ENCODE measurements at places on chromosomes 16 and 17.

- DNase-seq = no peak
Measured at GRCh38 chr17:2338315-2338657, 985 bp downstream of the SGSM2 start.

GRCh38 chr17:45413498-45413923 is 19.2 kb downstream of the ARHGAP27 start:
- no peak for DNase-seq

GRCh38 chr17:67635681-67636080 is 82.1 kb upstream of the NOL11 start:
- DNase-seq = no peak

GRCh38 chr16:643050-643368 is 1.4 kb downstream of the MCRIP2 start:
- DNase-seq = no peak

Data from CD4-positive, alpha-beta T cell treated with Interleukin-6 at 100 ng/mL for 8 hours (primary cell).